Adipocyte (in vitro differentiated cells): ENCODE measurements at places on chromosomes 7 and 10.

GRCh38 chr7:38198366-38198765, 20.3 kb downstream of the STARD3NL start:
- peak; percentile 24 for DNase-seq

DNA sequence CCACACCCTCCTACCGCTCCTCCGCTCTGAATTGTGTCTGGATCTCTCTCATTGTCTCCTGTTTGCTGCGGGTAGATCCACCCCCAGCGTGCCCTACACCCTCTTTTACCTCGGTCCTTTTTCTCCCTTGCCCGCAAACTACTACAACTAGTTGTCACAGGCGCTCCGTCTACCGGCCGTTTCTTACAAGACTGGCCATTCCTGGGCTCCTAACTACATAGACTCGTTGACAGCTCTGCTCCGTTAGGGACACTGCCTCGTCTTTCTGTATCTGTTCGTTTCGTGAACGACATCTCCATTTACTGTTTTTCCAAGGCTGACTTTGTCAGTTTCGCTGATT, 786 bp downstream of the TAF3 start:
- DNase-seq = peak; percentile 83

- peak; percentile 6 for DNase-seq
Observed at GRCh38 chr7:129240119-129240820, 15.4 kb downstream of the AHCYL2 start.

DNA sequence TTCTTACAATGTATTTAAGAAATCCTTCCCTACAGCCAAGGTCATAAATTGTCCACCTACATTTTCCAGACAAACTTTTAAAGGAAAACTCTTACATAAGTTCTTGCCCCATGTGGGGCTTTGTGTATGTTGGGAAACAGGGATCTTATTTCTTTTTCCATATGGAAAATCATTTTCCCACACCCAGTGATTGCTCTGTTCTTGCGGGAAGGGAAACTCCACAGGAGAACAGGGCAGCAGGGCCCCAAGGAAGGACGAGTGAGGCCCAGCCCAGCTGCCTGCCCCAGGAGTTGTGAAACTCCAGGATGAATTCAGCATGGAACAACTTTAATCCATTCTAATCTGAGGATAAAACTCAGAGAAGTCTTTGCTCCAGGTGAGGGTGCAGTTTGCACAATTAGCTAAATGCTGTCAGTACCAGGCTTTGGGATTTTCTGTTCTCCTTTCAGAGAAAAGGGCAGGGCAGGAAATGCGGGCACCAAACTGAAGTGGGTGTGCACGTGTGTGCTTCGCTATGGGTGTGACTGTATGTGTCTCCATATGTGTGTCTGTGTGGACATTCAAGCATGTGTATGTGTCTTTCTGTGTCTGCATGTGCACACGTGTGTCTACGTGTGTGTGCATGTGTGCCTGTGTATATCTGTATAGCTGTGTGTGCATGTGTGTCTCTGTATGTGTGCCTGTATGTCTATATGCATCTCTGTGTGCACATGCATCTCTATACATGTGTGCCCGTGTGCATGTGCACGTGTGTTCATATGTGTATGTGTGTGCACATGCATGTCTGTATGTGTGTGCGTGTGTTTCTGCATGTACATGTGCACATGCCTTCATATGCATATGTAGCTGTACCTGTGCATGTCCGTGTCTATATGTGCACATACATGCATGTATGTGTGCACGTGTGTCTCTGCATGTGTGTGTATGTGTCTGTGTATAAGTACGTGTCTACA, 102.0 kb upstream of the FAM20C start:
- peak; percentile 89 for DNase-seq

- no peak for DNase-seq
Observed at GRCh38 chr10:114017873-114018272, 25.8 kb upstream of the ADRB1 start.

DNA sequence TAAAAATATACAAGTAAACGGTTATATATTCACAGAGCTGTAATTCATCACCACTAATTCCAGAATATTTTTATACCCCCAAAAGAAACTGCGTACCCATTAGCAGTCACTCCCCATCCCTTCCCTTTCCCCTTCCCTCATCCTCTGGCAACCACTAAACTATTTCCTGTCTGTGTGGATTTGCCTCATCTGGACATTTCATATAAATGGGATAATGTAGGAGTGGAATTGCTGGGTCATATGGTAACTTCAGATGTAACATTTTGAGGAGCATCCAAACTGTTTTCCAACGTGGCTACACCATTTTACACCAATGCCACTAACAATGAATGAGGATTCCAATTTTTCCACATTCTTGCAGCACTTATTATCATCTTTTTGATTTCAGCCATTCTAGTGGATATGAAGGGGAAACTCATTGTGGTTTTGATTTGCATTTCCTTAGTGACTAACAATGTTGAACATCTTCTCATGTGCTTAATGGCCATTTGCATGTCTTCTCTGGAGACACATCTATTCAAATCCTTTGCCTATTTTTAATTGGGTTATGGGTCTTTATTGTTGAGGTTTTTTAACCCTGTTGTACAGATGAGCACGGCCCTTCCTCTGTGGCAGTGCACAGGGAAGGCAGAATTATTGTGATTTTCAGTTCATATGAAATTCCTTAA, 79.2 kb downstream of the RBM20 start:
- no peak for DNase-seq

GRCh38 chr7:139673230-139673629, 104.6 kb downstream of the HIPK2 start:
- DNase-seq = no peak
